Ureter (tissue), 1 donor: ENCODE measurements at places on chromosomes 11 and 22. TPM values are rescaled to one million over a fixed set of nuclear protein-coding genes. Genes with fewer than 3 reads are reported as not detected.

- DNase-seq: no peak
Measured at GRCh38 chr11:95999711-96000406, 76.0 kb upstream of the MTMR2 start.

DNA sequence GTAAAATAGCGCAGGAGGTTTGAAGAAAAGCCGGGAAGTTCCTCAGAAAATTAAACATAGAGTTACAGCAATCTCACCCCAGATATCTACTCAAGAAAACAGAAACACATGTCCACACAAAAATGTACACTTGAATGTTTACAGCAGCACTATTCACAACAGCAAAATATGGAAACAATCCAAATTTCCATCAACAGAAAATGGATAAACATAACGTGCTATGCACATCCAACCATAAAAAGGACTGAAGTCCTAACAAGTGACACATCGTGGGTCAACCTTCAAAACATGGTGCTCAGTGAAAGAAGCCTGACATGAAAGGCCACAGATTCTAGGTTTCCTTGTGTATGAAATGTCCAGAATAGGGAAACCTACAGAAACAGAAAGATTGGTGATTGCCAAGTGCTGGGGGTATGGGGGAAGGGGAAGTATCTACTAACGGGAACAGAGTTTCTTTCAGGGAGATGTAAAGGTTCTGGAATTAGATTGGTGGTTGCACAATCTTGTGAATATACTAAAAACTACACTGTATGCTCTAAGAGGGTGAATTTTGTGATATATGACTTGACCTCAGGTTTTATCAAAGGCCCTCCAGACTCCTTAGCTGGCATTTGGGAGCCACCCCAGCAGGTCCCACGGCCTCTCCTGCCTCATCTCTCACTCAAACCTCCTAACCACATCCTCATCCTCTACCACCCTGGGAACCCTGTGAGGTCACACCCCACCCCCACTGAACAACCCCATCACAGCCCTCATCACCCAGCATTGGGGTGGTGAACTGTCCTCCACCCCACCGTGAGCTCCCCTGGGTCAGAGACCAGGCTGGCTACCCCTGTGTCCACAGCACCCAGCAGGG lies 69.2 kb upstream of the PRR5 start:
- no peak for DNase-seq

LIF gene
- total RNA-seq: 2.1 TPM

DNA sequence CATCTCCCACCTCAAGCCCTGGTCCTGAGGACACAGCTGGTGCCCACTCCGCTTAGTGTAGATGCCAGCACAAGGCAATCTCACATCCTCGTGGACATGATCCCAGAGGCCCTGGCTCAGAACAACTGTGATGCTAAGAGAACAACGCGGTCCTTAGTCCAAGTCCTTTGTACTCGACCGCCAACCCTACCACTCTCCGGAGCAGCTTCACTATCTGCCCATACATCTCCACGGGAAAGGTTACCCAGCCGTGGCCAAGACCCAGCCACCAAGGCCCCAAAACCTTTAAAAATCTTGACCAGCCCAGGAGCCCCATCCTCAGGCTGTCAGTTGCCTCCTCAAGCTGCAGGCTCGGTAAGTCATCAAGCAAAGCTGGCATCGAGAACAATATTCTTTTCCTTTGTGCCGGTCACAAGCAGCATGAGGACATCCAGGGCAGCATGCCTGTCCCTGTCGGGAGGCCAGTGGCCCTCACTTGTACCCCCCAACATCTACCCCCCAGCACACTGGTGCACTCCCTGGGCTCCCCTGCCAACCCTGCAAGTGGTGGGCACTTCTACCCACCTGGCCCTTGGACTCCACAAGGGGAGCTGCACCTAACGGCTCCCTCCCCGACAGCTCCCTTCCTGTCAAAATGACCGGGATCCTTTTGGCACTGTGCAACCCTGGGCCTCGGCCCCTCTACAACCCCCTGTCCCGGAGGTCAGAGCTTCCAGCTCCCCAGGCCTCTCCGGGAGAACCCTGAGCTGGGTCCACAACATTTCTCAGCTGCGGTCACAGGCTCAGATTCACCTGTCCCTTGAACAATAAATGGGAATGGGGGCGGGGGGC lies 2.5 kb downstream of the OSBPL5 start:
- DNase-seq: no peak

GRCh38 chr11:100543386-100543785 lies 143.7 kb upstream of the ARHGAP42 start:
- no peak for DNase-seq

MRGPRE gene
- 0.81 TPM for total RNA-seq

DNA sequence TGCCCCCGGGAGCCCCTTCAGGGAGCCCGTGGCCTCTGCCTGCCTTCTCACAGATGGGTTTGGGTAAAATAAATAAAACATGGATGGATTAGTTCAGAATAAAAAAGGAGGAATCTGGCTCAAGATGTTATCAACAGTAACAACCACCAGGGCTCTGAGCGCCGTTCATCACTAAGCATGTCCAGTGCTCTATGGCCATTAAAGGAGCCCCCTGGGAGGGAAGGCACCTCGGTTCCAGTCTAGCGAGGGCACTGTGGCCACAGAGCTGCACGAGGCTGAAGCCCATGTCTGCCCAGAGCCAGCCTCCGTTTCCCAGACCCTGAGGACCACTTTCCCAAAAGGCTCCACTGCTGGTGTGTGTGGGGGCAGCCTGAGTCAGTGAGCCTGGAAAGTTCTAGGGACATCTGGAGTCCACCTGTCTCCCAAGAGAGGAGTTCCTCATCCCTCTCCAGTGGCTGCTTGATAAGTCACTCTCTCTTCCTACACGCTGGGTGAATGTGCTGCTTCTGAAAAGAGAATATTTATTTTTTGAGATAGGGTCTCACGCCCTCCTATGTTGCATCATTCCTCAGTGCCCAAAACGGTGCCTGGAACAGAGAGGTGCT lies 614.6 kb downstream of the TBC1D22A start:
- no peak for DNase-seq

DNA sequence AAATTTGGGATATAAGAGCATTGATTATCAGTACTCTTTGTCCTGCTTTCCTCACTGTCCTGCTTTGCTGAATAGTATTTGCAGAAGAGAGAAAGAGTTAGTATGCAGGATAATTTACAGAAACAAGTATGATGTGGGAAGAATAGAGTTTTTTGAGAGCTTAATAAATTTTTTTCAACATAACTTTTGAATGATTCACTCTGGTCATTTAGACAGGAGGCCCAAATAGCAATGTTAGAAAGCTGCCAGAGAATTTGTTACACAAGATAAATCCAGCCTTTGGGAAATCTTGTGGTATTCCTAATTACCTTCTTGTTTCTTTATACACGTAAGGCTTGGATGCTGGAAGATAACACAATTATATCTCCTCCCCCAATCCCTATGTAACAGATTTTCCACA lies 484.6 kb downstream of the CNTN5 start:
- no peak for DNase-seq

- no peak for DNase-seq
Measured at GRCh38 chr11:73048446-73048845, 93.7 kb downstream of the FCHSD2 start.

DNA sequence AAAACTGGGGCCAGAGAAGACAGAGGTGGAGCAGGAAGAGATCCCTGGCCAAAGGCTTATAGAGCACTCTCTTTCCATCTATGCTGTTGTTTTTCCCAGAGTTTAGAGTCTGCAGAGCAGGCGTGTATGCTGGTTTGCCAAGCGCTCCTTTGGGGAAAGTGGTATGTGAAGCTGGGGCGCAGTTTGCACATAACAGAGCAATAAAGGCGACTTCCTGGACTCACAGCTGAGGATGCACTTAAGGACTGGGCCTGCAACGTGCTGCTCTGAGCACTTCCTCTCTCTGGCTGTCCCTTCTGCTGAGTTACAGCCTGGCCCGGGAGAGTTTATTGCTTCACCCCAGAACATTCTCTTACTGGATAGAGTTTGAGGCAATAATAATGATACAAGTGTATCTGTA lies 41.7 kb downstream of the THAP12 start:
- DNase-seq: peak; percentile 50

- DNase-seq: no peak
Measured at GRCh38 chr11:94132152-94132558, 3.5 kb downstream of the PANX1 start.

- no peak for DNase-seq
Measured at GRCh38 chr11:86149792-86150191, 80.9 kb upstream of the PICALM start.

TMEM86A gene
- 4.6 TPM for total RNA-seq

DNA sequence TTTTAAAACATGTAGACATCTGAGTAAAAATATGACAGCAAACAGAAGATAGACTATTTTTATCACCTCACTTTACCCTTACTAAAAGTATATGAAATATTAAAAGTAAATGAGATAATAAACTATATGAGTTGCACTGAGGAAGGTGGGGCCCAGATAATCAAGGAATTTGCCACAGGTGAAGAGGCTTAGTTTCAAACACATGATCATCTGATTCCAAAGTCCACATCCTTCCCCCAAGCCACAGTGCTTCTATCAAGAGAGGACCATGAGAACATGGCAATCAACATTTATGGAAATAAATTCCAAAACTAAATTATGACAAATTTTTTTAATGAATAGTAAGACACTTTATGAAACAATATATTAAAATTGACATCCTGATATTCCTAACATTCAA lies 384.0 kb downstream of the DCDC1 start:
- no peak for DNase-seq

DNA sequence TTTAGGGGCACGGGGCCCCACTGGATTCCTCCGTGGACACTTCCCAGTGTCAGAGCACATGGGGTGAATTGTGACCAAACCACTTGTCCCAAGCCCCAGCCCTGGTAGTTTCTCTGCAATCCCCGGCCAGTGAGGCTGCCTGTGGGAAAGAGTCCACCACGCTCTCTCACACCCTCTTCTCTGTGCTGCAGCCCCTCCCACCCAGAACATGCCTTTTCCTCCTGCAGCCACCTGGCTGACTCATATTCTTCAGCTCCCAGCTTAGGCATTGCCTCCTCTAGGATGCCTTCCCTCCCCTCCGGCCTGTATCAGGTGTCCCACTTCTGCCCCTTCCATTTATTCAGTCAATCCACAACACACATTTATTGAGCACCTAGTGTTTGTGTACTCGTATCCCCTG lies 5.4 kb upstream of the RPS6KB2 start:
- no peak for DNase-seq

GRCh38 chr11:16806791-16807190 lies 68.3 kb downstream of the C11orf58 start:
- DNase-seq: no peak

- no peak for DNase-seq
Measured at GRCh38 chr22:18088825-18089568, 11.2 kb downstream of the PEX26 start.

FGF3 gene
- not detected for total RNA-seq

CHRM1 gene
- total RNA-seq: not detected

DNA sequence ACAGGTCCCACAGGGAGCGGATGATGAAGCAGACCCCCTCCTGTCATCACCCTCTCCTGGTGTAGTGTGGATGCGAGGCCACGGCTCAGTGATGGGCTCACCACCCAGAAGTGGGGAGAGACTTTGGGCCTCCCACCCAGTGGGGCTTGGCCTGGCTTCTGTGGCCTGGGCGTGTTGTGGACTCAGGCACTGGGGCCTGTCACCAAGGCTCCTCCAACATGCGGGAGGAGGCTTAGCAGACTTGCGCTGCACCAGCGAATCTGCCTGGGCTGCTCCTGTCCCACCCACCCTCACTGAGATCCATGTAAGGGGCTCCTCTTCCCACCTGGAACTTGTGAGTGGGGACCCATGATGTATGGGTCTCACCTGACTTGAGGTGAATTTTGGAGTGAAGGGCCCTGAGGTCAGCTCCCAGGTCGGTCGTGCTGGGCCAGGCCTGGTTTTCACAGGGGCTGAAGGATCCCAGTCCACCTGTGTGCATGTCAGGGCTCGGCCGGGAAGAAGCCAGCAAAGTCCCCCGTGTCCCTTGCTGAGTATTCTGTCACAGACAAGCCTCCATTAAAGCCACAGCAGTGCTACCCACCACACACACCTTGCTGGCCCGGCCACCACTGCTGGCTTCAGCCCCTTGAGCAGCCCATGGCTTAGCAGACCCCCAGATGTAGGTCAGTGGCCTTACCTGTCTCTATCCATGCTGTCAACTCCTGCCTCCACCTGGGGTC lies 4.2 kb downstream of the THAP7 start:
- DNase-seq: no peak

OR9Q1 gene
- total RNA-seq: not detected

DNA sequence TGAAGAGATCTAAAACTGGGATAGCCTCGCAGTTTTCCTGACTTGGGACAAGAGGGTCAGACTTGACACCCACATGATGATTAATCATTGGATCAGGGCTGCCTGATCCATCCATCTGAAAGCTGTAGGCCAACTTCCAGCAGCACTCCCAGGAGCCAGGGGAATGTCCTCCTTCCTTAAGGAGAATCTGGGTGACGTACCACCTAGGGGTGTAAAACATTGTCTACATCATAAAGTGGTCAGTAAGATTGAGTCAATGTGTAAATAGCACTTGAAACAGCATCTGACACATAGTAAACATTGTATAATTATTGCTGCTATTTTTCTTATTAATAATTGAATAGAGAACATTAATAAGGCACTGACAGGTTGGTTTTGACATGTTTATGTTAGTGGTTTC lies 392.8 kb downstream of the JRKL start:
- DNase-seq: no peak

SLC22A8 gene
- not detected for total RNA-seq

DNA sequence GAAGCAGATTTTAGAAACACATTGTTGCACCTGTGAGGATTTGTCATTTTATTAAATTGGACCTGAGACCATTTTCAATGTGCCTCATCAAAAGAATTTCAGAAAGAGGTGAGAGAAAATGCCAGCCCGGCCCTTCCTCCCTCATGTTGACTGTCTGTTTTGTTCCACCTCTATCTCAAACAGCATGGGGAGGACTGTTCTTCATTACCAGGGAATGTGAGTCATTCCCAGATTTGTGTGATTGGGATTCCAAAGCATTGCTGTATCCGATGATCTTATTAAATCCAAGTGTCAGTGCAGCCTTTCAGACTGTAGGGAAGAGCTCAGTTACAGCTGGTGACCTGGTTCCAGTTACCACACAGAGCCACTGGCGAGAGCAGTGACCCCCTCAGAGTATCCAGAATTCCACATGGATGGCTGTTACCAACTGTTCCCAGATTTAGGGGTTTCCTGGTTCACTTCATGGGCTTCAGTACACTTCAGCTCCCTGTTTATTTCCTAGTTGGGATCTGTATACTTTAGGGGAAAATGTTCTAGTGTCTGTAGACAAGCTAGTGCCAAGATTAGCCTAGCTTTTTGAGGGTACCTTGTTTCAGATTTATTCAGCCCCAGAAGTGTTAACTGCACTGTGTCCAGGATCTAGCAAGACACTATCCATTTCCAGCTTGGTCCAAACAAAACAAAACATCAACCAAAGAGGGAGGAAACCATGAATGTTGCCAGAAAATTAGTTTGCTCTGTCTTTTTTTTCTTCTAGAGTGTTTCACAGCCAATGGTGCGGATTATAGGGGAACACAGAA lies 20.9 kb downstream of the KREMEN1 start:
- DNase-seq: no peak

CD6 gene
- total RNA-seq: 4.2 TPM

GRCh38 chr11:128316541-128317227 lies 270.7 kb downstream of the ETS1 start:
- DNase-seq: no peak
